ENCODE measurements at places on chromosomes 11 and 22.
A peak's percentile ranks its signal among the peaks of the same experiment; 100 is the strongest.

DNA sequence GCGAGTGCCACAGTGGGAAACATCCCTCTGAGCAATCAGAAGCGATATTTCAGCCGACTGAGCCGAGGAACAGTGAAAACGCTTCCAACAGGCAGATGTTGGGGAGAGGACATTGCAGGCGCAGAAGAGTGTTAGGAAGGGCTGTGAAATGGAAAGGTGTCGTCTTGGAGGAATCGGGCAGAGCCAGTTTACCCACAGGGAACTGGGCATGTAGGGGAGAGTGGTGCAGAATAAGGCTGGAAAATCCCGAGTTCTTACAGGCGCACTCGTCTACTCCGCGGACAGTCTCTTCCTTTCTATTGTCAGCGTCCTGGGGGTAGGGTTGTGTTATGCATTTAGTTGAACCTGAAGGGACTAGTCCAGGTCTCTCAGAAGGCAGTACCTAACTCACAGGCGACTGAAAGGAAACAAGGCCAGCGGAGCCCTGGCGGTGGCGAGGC lies 1.1 kb upstream of the APLP2 start:
- no peak for DNase-seq

- no peak for DNase-seq
Measured at GRCh38 chr11:88357323-88358039, 19.9 kb upstream of the CTSC start.

DNA sequence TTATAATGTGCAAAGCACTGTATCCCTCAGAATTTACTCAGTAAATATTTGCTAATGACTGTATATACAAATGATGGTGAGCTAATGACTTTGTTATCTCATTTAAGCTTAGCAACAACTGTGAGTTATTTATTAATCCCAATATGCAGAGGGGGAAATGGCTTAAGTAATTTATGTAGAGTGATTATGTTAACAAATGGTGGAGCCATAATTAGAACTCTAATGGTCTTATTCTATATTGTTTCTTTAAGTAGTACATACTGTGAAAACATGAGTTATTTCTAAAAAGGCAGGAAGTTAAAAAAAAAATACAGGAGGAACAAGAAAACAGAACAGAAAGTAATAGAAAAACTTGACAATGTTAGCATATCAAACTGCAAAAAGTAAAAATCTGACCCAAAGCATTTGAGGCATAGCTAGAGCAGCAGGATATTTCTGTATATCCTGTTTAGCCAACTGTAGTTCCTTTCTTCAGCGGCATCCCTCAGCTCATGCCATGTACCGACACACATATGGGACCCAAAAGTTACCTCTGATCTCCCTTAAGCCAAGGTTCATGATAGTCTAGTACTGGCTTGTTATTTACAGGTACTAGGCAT lies 94.2 kb downstream of the FCHSD2 start:
- DNase-seq, result peak; percentile 86

DNA sequence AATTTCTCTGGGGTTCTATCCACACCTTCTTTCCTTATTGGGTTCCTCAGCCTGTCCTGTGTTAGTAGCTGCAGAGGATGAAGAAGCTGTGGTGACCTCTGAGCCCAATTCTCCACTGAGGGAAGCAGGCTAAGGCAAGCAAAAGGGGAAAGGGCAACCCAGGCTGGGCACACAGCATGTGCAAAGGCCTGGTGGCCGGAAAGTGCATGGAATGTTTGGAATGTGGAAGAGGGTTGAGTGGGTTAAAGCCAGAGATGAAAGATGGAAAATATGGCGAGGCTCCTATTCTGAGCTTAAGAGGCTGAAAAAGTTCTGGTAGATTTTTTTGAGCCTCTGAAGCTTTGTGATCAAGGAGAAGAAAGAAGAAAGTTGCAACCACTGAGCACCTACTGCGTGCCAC lies 247.1 kb downstream of the MIAT start:
- DNase-seq, result no peak

DNA sequence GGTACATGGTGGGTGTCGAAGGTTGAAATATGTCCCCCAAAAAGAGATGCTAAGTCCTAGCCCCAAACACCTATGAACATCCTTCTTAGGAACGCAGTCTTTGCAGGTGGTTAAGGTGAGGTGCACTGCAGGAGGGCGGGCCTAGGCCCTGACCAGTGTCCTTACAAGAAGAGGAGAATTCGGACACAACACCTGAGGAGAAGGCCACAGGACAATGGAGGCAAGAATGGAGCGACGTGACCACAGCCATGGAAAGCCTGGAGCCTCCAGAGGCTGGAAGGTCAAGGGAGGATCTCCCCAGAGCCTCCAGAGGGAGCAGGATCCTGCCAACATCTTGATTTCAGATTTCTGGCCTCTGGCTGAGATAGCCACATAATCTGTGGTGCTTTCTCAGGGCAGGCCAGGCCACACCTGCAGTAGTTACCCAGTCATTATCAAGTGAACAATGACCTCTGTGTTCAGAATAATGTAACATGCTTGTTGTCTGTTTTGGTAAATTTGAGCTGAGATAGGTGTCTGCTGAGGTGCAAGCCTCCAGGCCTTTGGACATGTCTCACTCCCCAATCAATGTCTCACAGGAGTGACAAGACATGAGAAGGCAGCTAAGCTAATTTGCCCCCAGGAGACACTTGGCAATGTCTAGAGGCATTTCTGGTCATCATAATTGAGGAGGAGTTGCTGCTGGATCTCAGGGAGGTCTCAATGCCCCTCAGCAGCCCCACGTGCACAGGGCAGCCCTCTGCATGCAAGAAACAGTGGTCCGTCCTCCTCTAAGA lies 498.9 kb downstream of the BRD1 start:
- DNase-seq, result no peak

- DNase-seq, result no peak
Measured at GRCh38 chr11:13220148-13220547, 57.4 kb upstream of the BMAL1 start.

DNA sequence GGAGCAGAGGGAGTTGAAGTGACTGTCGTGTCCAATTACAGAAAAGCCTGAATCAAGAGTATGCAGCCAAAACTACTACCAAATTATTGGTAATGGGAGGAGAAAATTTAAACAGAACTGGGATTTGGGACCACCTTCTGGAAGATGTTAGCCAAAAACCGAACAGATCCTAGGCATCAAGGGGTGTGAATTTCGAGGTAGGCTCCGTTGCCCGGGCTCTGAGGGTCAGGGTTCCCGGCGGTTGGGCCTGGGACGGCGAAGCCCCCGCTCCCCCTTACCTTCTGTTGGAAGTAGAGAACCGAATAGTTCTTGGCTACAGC lies 313 bp downstream of the PRCP start:
- no peak for DNase-seq

GRCh38 chr22:36691488-36691887 lies 12.1 kb downstream of the CACNG2 start:
- DNase-seq, result no peak

DNA sequence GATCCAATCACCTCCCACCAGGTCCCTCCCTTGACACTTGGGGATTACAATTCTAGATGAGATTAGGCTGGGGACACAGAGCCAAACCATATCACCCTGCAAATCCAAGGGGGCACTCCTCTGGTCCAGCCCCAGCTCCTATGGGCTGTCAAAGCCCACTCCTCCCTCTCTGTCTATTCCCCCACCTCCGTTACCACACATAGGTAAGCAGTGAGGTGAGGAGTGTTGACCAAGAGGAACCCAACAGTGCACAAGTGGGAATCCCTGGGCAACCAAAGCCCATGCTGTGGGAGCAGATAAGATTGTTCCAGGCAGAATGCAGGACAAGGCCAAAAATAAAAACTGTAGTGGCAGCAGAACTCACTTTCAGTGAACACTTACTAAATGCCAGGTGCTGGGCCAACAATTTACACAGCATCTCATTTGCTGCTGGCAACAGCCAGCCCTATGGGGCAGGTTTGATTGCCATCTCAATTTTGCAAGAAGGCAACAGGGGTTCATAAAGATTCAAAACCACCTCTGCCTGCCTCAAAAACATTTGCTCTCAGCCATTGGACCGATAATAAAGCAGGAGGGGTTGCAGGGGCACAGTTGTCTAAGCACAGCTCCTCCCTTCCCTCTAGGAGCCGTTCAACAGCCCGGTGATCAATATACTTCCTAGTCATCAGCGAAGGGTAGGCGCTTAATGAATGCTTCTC lies 8.9 kb downstream of the SDF2L1 start:
- peak; percentile 52 for DNase-seq

DNA sequence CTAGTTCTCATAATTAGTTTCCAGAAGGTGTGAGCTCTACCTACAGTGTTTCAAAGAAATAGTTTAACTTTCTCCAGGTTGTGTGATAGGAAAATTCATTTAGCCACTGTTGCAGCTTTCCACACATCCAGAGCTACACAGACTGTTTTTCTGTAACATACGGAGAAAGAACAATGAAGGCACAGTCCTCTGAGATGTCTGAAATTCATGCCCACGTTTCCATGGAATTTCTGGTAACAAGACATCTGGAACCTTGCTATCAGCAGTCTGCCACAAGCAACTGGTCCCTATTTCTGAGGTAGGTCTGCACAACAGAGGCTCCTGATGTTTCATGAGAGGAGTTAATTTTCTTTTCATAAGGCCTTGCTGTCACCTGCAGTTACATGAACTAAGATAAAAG lies 273.3 kb upstream of the C11orf87 start:
- DNase-seq, result no peak

- peak; percentile 57 for DNase-seq
Measured at GRCh38 chr11:64644647-64645275, 53.7 kb downstream of the SLC22A12 start.

Data from NAMALWA (cell line).